ENCODE measurements at places on chromosomes 3 and 15.

- no peak for DNase-seq
These were observed 3.1 kb downstream of the SEMA3G start for GRCh38 chr3:52441772-52442332.

GRCh38 chr3:152400887-152401286 is 132.2 kb downstream of the MBNL1 start:
- DNase-seq: no peak

DNA sequence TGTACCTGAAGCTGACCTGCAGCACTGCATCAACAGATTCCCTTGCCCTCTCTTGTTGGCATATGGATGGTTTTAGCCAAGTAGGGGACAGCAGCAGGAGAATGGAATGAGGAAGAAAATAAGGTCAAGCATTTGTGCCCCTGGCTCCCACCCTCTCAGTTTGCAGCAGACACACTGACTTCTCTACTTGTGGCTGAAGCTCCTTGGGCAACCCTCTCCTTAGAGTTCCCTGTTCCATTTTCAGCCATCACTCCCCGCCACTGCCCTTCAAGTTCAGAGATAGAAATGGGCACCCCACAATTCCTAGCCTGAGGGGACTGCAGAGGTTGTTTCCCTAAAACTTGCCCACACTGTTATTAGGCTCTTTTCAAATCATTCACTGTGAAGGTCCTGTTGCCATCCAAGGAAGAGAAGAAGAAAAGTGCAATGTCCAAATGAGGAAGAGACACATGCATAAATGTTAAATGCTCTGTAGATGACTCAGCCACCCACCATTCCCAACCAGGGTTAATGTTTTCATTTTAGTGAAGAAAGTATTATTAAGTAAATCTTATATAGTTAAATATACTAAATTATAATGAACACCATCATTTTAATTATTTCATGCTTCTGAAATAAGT is 295.9 kb upstream of the UBE2E2 start:
- DNase-seq: no peak

GRCh38 chr3:134897391-134898141 is 102.5 kb downstream of the EPHB1 start:
- no peak for DNase-seq

DNA sequence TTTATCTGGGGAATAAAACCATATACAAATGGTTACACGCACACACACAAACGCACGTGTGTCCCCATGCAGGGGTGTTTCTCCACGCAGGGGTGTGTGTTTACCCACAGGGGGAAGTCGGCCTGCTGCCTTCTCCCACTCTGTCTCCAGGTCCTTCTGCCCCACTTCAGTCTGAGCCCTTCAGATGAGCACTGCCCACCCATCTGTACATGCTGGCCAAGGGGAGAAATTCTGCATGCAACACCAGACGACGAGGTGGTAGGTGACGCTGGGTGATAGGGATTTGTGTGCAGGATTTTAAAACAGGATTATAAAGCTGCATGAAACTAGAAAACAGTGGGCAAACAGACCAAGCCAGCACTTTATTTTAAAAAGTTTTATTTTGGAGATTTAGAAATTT is 122.5 kb downstream of the TJP1 start:
- no peak for DNase-seq

- no peak for DNase-seq
These were observed 139.0 kb downstream of the FAM43A start for GRCh38 chr3:194824701-194825111.

- DNase-seq: no peak
These were observed 114.8 kb downstream of the IL12A start for GRCh38 chr3:160103397-160103796.

DNA sequence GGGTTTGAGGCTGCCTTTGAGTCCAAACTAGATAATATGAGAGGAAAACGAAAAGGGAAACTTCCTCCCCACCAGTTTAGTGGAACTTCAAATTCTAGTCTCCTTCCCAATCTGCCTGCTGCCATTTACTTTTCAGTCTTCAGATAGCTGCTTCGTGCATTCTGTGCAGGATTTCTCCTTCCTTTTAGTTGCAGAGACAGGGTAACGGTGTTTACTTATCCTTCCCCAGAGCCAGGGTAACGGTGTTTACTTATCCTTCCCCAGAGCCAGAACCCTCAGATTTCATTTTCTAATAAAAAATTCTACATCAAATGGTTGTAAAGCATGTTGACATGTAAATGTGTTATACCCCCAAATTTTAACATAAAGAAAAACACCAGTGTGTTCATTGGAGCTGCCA is 282.6 kb downstream of the VPS13C start:
- DNase-seq: no peak

DNA sequence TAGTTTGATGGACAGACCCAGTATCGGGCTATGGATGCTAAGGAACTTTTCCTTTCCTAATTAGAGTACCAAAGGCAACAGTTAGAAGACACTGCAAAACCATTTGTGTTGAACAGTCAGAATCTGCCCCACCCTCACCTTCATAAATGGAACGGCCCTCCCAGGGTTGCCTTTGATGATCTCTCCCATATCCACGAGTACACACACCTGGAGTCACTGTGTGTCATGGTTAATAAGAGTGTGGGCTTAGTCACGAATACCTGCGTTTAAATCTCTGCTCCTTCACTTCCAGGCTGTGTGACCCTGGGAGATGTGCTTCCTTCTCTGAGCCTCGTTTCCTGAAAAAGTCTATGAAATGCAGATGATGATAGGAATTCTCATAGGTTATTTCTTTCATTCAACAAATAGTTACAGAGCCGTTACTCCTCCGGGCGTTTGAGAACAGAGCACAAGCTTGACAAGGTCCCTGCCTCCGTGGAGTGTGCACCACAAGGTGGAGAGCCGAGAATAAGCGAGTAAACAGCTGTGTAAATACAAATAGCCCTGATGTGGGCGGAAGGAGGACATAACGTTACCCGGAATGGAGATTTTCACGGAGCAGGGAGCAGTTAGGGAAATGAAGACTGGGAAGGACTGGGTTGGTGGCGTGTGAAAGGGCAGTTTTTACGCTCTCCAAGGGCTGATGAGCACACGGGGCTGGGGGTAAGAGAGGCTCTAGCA is 6.7 kb downstream of the SLC51A start:
- DNase-seq: no peak
